DMS79 treated with DMSO at 0.1 percent for 48 hours (cell line): ENCODE measurements at places on chromosomes 13 and 19.

DNA sequence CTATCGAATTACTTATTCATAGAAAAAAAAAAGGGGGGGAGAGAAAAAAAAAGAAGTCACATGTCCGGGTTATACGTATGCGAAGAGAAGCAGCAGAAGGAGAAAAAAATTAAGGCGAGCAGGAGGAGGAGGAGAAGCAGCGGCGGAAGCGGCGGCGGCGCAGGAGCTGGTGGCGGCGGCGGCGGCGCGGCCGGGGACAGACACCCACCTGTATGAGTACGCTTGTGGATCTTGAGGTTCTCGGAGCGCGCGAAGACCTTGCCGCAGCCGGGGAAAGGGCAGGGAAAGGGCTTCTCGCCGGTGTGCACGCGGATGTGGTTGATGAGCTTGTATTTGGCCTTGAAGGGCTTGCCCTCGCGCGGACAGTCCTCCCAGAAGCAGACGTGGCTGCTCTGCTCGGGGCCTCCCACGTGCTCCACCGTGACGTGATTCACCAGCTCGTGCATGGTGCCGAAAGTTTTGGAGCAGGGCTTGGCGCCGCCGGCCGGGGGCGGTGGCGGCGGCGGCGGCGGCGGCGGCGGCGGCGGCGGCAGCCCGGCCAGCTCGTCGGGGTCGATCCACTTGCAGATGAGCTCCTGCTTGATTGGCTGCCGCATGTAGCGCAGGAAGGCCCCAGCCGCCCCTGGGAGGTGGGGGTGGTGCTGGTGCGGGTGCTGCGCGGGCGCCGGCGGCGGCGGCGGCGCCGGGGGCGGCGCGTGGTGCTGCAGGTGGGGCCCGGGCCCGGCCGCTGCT is 1.5 kb downstream of the ZIC5 start:
- DNase-seq = peak; percentile 64

DNA sequence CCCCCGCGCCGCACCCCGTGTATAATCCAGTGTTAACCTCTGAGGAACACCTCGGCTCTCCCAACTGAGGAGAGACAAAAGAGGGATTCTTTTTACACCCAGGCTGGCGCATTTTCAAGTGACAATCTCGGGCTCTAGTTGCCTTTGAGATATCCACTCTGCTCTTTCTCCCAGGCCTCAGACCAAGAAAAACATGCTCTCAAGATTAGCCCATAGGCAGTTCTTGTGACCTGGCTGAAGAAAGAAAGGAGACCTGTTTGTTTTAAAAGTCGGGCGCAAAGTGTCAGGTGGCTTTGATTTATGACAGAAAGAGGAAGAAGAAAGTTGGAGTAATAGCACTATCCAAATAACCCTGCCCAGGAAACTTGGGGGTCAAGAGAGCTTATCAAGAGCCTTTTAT is 27.3 kb downstream of the SHISA2 start:
- DNase-seq = peak; percentile 29

- DNase-seq = no peak
Observed at GRCh38 chr13:99012539-99012938, 34.7 kb upstream of the DOCK9 start.

DNA sequence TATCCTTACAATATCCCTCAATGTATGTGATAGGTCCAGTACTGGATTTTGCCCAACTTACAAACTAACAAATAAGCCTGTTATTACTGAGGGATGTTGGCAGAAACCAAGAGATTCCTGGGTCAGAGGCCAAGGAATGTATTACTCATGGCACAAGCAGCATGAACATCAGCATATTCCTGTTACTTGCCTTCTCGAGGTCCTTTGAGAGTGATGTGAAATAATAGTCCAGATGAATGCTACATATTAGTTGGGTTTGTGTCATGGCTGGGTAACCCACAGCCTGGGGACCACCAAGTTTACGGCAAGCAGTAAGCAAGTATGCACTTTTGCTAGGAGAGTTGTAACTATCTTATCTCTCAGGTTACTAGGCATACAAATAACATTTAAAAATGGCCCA is 384.5 kb upstream of the GPC6 start:
- no peak for DNase-seq

DNA sequence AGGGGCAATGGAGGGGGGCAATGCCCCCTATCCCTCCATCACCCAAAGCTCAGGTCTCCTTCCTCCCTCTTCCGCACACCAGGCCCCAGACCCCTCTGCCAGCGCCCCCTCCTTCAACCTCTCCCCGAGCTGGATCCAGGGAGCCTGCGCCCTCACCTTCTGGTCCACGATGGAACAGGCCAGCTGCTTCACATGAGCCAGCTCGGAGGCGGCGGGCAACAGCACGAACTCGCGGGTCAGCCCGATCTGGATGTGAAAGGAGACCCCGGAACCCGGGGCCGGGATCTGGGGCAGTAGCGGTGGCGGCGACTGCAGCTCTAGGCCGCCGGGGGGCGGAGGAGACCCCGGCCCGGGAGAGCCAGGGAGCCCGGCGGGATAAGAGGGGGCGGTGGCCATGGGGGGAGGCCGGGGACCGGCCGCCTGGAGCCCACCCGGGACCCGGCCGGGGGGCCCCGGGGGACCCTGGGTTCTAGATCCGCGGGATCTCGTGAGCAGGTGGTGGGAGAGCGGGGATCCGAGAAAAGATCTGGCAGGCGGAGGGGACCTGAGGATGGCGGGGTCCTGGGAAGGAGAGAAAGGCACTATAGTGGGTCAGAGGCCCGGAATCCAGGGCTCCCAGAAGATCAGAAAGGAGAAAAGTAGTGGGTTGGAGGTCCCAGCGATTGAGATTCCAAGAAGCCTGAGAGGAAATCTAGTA is 791 bp downstream of the PRKD2 start:
- DNase-seq = no peak

GRCh38 chr19:48716562-48717291 is 2.8 kb downstream of the MAMSTR start:
- DNase-seq = peak; percentile 94

- peak; percentile 36 for DNase-seq
Observed at GRCh38 chr13:53068585-53069520, 40.2 kb downstream of the OLFM4 start.

DNA sequence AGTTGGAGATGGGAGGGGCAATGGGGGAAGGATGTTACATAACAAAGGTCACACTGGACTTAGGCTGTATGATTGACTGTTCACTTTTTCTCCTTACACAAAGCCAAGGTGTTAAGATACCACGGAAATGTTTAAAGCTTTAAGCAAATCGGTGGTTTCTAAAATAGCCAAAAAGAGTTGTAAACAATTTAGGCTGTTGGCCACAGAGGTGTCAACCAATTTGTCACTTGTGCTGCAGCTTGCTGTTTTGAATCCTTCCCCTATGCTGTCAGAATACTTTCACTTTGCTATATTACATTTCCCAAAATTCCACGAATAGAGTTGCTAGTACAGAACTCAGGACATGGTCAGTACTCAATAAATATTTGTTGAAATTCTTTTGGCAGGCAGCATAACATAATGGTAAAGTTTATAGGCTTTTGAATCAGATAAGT is 149.3 kb downstream of the VWA8 start:
- DNase-seq = no peak
